ENCODE measurements at places on chromosomes 4 and X.

- DNase-seq: no peak
Observed at GRCh38 chr4:134117392-134118183, 84.0 kb downstream of the PABPC4L start.

DNA sequence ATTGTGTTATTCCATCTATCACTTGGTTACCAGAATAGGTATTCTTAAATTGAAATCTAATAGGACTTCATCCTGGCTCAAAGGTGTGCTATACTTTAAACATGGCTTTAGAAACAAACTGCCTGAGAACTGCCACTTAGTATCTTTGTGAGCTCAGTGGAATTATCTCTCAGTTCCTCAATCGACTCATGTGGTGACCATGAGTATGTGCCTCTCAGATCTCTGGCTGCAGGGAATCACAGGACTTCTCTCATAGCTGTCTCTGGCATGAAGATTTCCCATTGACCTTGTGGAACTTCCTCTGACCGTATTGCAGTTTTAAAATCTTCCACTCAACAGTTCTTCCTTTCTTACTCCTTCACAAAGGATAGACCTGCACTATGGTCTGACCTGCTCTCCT is 681.9 kb upstream of the BOD1L1 start:
- no peak for DNase-seq

DNA sequence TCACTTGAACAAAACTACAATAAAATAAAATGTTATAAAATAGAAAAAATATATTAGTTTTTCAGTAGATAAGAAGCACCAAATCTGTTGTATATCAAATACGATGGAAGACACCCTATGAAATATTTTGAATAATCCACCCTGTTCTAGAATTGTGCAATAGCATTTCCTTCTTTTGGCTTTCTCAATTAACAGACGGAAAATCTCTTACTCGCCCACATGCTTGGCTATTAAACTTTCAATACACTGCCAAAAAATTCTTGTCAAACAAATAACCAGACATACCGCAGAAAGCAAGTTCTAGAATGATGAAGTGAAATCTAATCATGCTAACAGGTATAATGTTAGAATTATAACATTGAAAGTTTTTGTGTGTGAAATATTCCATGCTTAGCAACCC is 671.6 kb upstream of the SLIT2 start:
- DNase-seq: no peak

DNA sequence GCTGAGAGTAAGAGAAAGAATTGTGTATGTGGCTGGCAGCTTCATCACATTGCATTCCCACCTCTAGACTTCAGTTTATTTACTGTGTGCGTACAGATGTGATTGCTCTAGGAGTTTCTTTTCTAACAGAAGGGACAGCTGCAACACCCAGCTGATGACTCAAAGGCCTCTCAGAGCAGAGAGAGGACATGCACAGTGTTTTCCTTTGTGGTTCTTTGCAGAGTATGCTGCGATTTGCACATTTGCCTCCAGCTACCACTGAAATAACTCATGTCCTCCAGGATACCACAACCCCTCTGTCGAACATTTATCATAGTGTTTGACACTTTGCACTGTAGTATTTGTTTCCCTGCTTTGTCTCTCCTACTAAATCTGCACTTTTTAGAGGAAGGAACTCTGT is 294.1 kb downstream of the STIM2 start:
- DNase-seq: no peak

DNA sequence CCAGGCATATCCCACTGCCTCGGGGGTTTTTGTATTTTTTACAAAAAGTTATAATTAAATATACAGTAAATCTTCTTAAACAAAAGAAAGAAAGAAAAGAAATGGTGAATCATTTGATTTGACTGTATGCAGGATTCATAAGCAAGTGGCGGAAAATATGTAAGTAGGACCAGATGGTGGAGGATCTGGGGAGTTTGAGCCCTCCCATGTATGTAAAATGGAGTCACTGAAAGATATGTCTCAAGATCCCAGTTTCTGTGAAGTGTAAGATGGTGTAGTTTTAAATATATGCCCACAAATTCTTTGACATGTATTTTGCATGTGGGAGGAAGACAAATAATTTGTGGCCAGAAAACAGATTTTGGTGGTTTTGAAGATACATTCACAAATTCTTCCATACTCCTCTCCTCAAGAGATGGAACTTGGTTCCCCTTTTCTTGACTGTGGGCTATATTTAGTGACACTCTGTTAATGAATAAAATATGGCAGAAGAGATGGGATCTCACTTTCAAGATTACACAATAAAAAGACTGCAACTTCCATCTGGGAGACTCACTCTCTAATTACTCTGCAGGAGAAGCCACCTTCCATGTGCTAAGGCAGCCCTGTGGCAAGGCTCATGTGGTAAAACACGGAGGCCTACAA is 133.6 kb upstream of the S100G start:
- no peak for DNase-seq

- DNase-seq: no peak
Observed at GRCh38 chrX:134692233-134692632, 34.0 kb upstream of the PLAC1 start.

- peak; percentile 53 for DNase-seq
Observed at GRCh38 chr4:77599378-77599777, 6.2 kb upstream of the CXCL13 start.

DNA sequence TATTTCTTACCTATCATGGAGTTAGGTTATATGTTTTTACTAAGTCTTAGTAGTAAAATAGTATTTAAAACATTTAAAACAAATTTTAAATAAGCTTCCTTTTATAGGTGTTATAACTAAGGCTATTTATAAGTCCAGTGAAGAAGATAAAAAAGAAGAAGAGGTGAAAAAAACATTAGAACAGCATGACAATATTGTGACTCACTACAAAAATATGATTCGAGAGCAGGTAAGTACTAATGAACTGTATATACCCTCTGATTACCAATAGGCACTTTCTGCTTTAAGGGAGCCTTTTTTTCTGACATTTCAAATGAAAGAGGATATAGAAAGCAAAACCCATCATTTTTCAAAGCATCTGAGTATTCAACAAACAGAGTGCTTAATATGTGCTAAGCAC is 76.6 kb downstream of the USO1 start:
- DNase-seq: peak; percentile 26

GRCh38 chr4:2070421-2071251 is 11.5 kb downstream of the NAT8L start:
- no peak for DNase-seq

GRCh38 chrX:10350981-10351380 is 194.2 kb downstream of the CLCN4 start:
- no peak for DNase-seq

GRCh38 chr4:142929526-142929925 is 83.4 kb upstream of the INPP4B start:
- DNase-seq: no peak

DNA sequence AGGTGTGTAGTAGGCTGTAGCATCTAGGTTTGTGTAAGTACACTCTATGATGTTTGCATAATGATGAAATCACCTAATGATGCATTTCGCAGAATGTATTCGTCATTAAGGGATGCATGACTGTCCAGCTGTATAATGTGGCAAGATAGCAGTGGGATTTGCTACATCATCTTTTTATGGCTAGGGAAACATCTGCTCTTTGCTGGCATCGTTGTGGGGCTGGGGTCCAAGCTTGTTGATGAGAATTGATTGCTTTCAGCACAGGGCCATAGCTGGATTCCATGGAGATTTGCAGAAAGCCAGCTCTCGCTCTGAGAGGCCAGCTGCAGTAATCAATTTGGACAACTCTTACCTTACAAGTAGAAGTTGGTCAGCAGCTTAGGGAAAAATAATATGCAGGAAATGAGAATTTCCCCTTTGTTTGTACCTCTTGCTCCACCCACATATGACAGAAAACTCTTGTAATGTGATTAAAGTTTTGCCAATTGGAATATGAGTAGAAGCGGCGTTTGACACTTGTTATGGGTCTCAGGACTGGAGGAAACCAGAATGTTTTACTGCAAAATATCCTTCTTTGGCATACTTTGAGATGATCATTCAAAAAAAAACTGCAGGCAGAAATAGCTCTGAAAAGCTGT is 310.5 kb downstream of the RAPGEF2 start:
- DNase-seq: peak; percentile 18

DNA sequence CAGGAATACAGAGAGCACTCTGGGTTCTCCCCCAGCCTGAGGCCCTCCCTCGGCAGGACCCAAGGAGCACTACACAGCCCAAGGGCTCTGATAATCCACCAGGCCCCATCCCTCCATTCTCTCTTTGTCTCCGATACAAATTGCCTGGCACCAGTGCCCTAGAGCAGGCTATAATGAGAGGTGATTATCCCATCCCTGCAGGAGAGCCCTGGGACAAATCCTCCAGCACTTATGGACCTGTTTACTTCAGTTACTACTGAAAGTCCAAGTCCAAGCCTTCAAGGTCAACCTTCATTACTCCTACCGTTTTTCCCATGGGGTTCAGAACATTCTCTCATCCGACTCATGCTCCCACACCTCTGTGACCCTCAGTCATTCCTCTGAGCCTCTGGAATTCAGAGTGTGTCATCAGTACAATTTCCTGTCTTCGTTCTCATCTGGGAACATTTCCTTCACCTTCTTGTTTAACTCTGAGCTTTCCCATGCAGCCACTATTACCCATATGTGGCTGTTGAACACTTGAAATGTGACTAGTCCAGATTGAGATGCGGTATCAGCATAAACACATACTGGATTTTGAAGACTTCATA is 299.0 kb downstream of the RAPGEF2 start:
- peak; percentile 46 for DNase-seq

- no peak for DNase-seq
Observed at GRCh38 chr4:83408908-83409307, 46.7 kb downstream of the HELQ start.

GRCh38 chrX:46386511-46386910 is 158.7 kb downstream of the ZNF674 start:
- DNase-seq: peak; percentile 3

- no peak for DNase-seq
Observed at GRCh38 chr4:182805321-182805720, 111.9 kb downstream of the DCTD start.

- no peak for DNase-seq
Observed at GRCh38 chr4:98193459-98194105, 50.3 kb upstream of the STPG2 start.

- no peak for DNase-seq
Observed at GRCh38 chr4:99716996-99717395, 59.4 kb upstream of the C4orf54 start.

DNA sequence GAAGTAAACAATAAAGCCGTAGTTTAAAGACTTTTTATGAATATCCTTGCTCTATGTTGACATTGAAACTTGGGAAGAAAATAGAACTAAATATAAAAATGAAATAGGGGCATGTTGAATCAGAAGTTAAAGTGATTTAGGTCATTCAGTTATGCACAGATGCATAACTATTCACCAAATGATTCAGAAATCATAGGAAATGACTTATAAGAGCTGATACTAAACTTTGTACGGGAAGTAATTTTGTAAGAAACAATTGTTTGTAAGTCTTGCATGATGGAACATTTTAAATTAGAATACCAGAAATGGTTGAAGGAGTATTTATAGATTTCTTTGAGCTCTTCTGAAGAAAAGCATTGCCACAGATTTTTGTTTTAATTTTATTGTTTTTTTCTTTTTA is 246.5 kb downstream of the CPE start:
- peak; percentile 77 for DNase-seq

DNA sequence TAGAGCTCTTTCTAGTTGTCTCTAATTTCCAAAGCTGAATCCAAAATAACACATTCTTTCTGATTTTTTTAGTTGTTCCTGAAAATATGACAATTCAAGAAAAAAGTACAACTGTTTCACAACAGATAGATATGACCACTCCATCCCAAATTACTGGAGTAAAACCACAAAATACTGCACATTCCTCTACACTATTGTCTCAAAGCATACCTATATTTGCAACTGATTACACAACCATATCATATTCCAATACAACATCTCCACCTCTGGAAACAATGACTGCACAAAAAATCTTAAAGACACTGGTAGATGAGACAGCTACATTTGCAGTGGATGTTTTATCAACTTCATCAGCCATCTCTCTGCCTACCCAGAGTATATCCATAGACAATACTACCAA is 43.6 kb downstream of the ADGRG4 start:
- DNase-seq: no peak

Data from lung microvascular endothelial cell (primary cell).